ENCODE measurements at places on chromosomes 2 and 18.

DNA sequence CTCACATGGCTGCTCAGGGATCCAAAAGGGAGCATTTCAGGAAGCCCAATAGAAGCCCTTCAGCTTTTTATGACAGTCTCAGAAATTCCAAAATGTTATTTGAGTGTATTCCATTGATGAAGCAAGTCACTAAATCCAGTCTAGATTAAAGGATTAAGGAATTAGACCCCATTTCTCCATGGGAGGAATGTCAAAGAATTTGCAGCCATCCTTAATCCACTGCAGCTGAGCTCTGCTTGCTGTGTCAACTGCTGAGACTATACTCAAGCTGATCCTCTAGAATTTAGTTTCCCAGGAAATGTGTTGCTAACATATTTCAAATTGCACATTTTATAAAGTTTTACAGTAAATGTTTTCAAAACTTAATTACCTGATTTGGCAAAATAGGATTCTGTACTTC is 28.4 kb upstream of the C2orf69 start:
- no peaks in the 10 kb centered on the region for H3K36me3 ChIP-seq
- H3K4me1 ChIP-seq: no peaks in the 10 kb centered on the region
- no peak overlapping the region for H3K4me3 ChIP-seq

GRCh38 chr2:119486196-119486827 is 38.0 kb downstream of the SCTR start:
- no peaks in the 10 kb centered on the region for H3K36me3 ChIP-seq
- no peaks in the 10 kb centered on the region for H3K4me1 ChIP-seq
- H3K27me3 ChIP-seq: peaks cover 2% of the 10 kb centered on the region

- no peaks in the 10 kb centered on the region for H3K4me1 ChIP-seq
- no peak overlapping the region for H3K27ac ChIP-seq
- H3K27me3 ChIP-seq: no peaks in the 10 kb centered on the region
- no peak overlapping the region for H3K4me3 ChIP-seq
- no peak for DNase-seq
Measured at GRCh38 chr2:128384446-128384845, 65.8 kb upstream of the HS6ST1 start.

DNA sequence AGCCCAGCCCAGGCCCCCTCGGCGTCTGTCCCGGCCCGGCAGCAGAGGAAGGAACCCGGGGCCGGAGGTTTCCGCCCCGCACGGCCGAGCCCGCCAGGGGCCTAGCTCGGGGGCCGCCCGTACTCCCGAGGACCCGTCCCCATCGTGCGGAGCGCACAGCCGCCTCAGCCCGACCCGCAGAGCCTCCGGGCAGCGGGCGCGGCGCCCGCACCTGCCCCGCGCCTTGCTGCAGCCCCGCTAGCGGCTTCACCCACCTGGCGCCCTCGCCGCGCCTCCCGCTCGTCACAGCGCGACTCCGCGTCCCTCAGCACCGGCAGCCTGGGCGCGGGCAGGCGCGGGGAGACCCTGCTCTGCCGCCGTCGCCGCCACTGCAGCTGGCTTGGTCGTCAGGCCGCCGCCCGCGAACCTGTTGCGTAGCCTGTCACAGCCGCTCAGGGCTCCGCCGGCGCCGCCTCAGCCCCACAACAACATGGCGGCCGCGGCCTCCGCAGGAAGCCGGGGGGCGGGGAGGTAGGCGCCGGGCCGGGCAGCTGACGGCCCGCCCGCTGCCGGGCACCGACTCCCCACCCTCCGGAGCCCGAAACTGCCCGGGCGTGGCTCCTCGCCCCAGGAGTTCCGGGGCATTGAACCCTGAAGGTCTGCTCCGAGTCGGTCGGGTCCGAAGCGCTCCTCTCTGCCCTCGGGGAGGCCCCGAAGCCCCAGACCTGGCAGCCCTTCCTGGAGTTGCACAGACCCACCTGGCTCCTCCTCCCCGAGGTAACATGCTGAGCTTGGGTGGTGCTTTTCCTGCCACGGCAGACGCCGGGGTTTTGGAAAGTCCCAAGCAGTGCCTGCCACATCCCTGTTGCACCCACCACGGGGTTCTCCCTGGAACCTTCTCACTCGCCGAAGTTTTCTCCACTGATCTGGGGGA is at the start of gene ITSN2:
ITSN2 (minus strand) TSS at position 487 of the 913 bp plus-strand sequence. CDS start 32,454 bp downstream, outside the sequence.
- no peaks in the 10 kb centered on the region for H3K27me3 ChIP-seq
- H3K4me3 ChIP-seq: peak within 1 kb of the TSS; percentile 89
- H3K4me1 ChIP-seq: peaks cover 40% of the 10 kb centered on the region
- H3K36me3 ChIP-seq: no peaks in the 10 kb centered on the region
- peak within 1 kb of the TSS; percentile 99 for H3K27ac ChIP-seq
- DNase-seq: peak; percentile 96

DNA sequence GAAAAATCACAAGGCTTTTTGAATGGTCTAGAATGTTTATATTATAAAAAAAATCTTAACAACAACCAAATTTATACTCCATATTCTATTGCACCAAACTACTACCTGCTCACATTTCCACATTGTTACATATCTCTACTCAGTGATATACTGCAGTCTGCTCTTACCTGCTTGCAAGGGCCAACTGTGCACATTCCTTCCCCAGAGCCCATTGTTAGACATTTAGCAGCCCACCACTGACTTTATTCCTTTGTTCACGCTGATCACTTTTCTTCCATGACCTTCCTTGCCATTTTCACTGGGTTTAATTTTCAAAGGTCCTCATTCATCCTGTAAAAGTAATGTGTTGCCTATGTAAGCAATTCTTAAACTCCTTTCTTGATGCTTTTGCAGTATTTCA is 109.7 kb upstream of the KCNJ3 start:
- DNase-seq: no peak
- H3K4me3 ChIP-seq: no peak overlapping the region
- no peaks in the 10 kb centered on the region for H3K36me3 ChIP-seq
- H3K27ac ChIP-seq: no peak overlapping the region
- H3K27me3 ChIP-seq: no peaks in the 10 kb centered on the region

GRCh38 chr18:49691177-49691608 is 122.1 kb downstream of the ACAA2 start:
- H3K27me3 ChIP-seq: no peaks in the 10 kb centered on the region
- no peaks in the 10 kb centered on the region for H3K36me3 ChIP-seq
- no peak overlapping the region for H3K27ac ChIP-seq
- DNase-seq: no peak
- no peak overlapping the region for H3K4me3 ChIP-seq
- no peaks in the 10 kb centered on the region for H3K4me1 ChIP-seq

GRCh38 chr2:112809112-112809511 is 24.8 kb upstream of the IL1A start:
- peaks cover 17% of the 10 kb centered on the region for H3K4me1 ChIP-seq
- H3K36me3 ChIP-seq: no peaks in the 10 kb centered on the region
- no peak overlapping the region for H3K4me3 ChIP-seq
- no peaks in the 10 kb centered on the region for H3K27me3 ChIP-seq
- no peak overlapping the region for H3K27ac ChIP-seq

DNA sequence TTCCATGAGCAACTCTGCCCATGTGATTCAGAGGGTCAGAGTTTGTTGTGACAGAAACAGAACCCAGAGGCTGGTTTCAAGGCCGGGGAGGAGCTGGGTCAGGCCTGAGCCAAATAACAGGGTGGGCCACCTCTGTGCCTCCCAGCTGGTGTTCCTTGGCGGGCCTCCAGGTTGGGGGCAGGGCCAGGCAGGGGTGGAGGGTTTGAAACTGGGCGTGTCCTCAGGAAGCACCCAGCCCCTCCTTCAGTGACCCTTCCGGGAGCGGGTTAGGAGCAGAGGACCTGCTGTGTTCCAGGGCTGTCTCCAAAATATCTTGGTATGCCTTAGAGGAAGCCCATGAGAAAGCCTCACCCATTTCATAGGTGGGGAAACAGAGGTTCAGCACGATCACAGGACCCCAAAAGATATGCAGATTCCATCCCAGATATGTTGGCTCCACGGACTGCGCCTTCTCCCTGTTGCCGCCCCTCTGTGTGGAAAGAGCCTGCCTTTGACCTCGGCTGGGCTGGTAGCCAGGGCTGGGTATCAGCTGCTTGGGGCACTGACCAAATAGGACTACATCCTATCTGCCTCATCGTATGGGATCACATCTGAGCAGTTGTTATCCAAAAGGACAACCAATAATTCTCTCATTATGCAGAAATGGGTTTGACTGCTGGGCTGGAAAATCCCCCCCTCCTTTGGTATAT is 74.8 kb upstream of the GLI2 start:
- no peaks in the 10 kb centered on the region for H3K4me1 ChIP-seq
- DNase-seq: no peak
- H3K27me3 ChIP-seq: peaks cover 8% of the 10 kb centered on the region

GRCh38 chr2:120469426-120469825 is 123.5 kb downstream of the INHBB start:
- H3K27me3 ChIP-seq: no peaks in the 10 kb centered on the region
- DNase-seq: no peak
- no peaks in the 10 kb centered on the region for H3K4me1 ChIP-seq
- no peak overlapping the region for H3K27ac ChIP-seq
- H3K4me3 ChIP-seq: no peak overlapping the region

DNA sequence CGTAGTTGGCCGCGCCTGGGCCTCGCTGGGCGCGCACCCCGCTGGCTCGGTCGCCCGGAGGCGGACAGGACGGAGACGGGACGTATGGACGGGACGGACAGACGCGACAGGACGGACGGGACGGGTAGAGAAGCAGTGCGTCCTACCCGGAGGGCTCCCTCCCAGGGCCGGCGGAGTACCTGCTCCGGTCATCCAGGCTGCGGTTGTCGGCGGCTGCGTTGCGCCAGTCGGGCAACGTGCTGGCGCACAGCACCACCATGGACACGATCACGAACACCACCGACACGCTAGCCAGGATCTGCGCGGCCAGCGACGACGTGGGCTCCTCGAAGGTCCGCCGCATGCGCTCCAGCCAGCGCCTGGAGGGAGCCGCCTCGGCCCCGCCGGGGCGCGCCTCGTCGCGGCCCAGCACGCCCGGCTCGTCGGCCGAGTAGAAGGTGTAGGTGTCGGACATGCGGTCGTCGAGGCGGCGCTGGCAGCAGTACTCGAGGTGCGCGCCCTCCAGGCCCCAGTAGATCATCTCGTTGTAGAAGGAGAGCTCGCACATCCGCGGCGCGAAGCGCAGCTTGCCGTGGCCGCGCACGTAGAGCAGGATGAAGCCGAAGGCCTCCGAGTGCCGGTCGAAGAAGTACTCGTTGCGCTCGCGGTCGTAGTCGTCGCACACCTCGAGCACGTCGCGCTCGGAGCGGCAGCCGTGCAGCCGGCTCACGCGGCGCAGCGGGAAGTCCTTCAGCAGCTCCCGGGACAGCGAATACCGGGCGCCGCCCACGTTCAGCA is 903 bp downstream of the KCNG3 start:
- peak overlapping the region; percentile 15 for H3K4me3 ChIP-seq
- peaks cover 11% of the 10 kb centered on the region for H3K4me1 ChIP-seq
- no peak overlapping the region for H3K27ac ChIP-seq
- DNase-seq: peak; percentile 57
- H3K36me3 ChIP-seq: no peaks in the 10 kb centered on the region
- peaks cover 29% of the 10 kb centered on the region for H3K27me3 ChIP-seq

GRCh38 chr2:232571026-232571474 is 20.6 kb downstream of the EIF4E2 start:
- H3K27me3 ChIP-seq: no peaks in the 10 kb centered on the region
- H3K36me3 ChIP-seq: peaks cover 14% of the 10 kb centered on the region
- DNase-seq: no peak

DNA sequence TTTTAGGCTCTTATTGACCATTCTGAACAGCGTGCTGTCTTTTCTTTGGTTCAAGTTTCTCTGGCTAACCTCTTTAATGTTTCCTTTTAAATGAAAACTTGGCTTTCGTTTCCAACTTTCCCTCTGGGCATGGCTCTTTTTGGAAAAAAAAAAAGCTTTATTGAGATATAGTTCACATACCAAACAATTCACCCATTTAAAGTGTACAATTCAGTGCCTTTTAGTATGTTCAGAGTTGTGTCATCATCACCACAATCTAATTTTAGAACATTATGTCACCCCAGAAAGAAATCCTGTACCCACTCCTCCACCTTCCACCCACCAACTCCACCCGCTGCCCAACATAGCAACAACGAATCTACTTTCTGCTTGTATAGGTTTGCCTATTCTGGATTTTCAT is 322.4 kb downstream of the ADCYAP1 start:
- H3K36me3 ChIP-seq: no peaks in the 10 kb centered on the region
- no peak for DNase-seq
- no peak overlapping the region for H3K27ac ChIP-seq
- H3K27me3 ChIP-seq: no peaks in the 10 kb centered on the region
- H3K4me1 ChIP-seq: no peaks in the 10 kb centered on the region

GRCh38 chr2:156719036-156719435 is 282.9 kb downstream of the GPD2 start:
- H3K4me3 ChIP-seq: no peak overlapping the region
- DNase-seq: no peak
- no peaks in the 10 kb centered on the region for H3K27me3 ChIP-seq
- no peaks in the 10 kb centered on the region for H3K4me1 ChIP-seq
- no peaks in the 10 kb centered on the region for H3K36me3 ChIP-seq
- H3K27ac ChIP-seq: no peak overlapping the region

- no peaks in the 10 kb centered on the region for H3K36me3 ChIP-seq
- H3K4me1 ChIP-seq: no peaks in the 10 kb centered on the region
- H3K27ac ChIP-seq: no peak overlapping the region
- H3K27me3 ChIP-seq: no peaks in the 10 kb centered on the region
- DNase-seq: no peak
Measured at GRCh38 chr2:100425573-100426383, 8.3 kb upstream of the CHST10 start.

DNA sequence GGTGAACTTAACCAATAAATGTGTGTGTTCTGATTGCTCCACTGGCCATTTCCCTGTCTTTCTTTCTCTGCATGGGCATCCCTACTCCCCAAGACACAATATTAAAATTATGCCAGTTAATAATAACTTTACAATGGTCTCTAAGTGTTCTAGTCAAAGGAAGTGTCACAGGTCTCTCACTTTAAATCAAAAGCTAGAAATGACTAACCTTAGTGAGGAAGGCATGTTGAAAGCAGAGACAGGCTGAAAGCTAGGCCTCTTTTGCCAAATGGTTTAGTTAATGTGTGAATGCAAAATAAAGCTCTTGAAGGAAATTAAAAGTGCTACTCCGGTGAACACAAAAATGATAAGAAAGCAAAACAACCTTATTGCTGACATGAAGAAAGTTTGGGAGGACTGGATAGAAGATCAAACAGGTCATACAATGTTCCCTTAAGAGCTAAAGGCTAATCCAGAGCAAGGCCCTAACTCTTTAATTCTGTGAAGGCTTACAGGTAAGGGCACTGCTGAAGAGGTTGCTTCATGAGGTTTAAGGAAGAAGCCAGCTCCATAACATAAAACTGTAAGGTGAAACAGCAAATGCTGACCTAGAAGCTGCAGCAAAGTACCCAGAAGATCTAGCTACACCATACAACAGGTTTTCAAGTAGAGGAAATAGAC is 44.0 kb upstream of the ARHGAP15 start:
- H3K4me1 ChIP-seq: no peaks in the 10 kb centered on the region
- no peak overlapping the region for H3K27ac ChIP-seq
- no peaks in the 10 kb centered on the region for H3K27me3 ChIP-seq
- no peak for DNase-seq

DNA sequence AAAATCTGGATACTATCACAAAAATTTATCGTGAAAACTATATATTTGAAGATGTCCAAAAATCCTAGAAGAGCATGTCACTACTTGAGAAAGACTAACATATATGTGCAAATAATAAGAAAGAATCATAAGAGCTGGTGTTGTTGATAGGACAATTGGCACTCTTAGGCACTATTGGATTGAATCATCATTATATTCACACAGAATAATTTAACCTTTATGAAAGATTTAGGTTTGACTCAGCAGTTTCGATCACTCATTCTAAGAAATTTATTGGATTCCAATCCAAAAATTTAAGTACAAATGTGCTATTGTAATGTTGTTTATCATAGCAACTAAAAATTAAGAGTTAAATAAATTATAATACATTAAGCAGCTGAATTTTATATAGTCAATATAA is 503.6 kb downstream of the SPAG16 start:
- no peaks in the 10 kb centered on the region for H3K36me3 ChIP-seq
- H3K4me3 ChIP-seq: no peak overlapping the region
- H3K27ac ChIP-seq: no peak overlapping the region

Data from B cell (primary cell).